Left forelimb (tissue), 1 donor: ENCODE measurements at places on chromosomes 2 and 18.

GRCh38 chr2:75140288-75140687 is 59.0 kb downstream of the TACR1 start:
- DNase-seq: no peak

- no peak for DNase-seq
Observed at GRCh38 chr2:43524177-43524965, 71.5 kb downstream of the THADA start.

GRCh38 chr2:61758159-61758558 is 95.7 kb downstream of the FAM161A start:
- DNase-seq: no peak

DNA sequence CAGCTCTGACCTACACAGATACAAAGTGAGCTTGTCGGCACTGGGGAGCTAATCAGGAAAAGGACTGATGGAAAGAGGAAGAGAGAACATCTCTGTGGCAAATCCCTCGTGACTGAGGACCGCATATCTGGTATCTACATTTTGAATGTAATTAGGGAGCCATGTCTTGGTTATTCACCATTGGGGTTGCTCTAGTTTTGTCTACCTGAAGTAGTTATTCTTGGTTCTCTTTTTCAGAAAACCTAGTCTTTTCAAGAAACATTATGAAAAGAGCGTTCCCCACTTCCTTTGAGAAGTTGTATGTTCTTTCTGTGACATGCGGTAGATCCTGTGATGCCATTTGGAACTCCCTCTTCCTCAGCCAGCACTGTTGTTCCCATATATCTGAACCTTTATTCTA is 104.4 kb downstream of the DOCK10 start:
- no peak for DNase-seq

GRCh38 chr2:156909983-156910382 is 347.5 kb upstream of the GALNT5 start:
- no peak for DNase-seq
